Fibroblast of lung (primary cell): ENCODE measurements at places on chromosomes 4 and X. TPM values are rescaled to one million over a fixed set of nuclear protein-coding genes. Genes with fewer than 3 reads are reported as not detected.

Gene LNX1
- total RNA-seq: 0.51 and 1.3 TPM in 2 replicates

Gene KDR
- 0.26 TPM in 1 of 2 replicates, not detected in the other for total RNA-seq

Gene RASSF6
- under 0.01 TPM in 1 of 2 replicates, not detected in the other for total RNA-seq

Gene SGMS2
- total RNA-seq: 63.7 and 70.4 TPM in 2 replicates
